ENCODE measurements at places on chromosomes 5 and 9. TPM values are rescaled to one million over a fixed set of nuclear protein-coding genes. Genes with fewer than 3 reads are reported as not detected.

The MED7 gene
- 13.2 TPM for total RNA-seq

The PTPN3 gene
- 3.6 TPM for total RNA-seq

The LCN15 gene
- total RNA-seq = not detected

DNA sequence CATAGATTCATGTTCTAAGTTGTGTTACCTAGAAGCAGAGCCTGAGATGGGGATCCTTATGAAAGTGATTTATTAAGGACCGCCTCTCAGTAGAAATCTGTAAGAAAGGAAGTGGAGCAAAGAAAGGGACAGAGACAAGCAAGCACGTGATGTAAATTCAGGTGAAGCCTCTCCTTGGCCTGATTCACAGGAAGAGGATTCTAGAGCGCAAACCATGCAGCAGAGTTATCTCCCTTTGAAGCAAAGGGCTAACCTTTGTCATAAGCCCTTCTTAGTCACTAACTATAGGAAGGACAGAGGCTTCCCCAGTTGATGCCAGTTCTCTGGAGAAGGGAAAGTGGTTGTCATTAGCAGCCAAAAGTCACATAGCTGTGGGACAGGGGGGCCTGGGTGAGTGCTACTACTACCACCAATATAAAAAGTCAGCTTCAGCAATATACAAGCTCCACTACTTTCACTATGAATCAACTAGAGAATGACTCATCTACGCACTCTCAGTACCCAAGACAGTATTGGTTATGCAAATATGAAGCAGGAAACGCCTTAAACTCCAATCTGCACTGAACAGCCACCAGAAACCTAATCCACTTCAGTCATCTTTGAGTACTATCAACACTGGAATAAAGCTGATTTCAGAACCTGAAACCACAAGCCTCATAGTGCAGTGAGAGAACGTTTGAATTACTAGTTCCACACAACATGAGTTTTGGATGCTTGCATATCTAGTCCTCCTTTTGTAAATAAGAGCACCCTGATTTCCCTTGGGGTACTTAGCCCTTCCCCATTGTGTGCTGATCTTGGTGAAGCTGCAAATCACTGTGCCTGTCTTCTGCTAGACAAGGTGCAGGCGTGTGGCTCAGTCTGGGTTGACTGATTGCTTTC, 162.7 kb downstream of the ZNF608 start:
- H3K27ac ChIP-seq = no peak overlapping the region
- no peaks in the 10 kb centered on the region for H3K36me3 ChIP-seq
- no peaks in the 10 kb centered on the region for H3K27me3 ChIP-seq
- peaks cover 11% of the 10 kb centered on the region for H3K4me1 ChIP-seq
- H3K4me3 ChIP-seq = no peak overlapping the region

DNA sequence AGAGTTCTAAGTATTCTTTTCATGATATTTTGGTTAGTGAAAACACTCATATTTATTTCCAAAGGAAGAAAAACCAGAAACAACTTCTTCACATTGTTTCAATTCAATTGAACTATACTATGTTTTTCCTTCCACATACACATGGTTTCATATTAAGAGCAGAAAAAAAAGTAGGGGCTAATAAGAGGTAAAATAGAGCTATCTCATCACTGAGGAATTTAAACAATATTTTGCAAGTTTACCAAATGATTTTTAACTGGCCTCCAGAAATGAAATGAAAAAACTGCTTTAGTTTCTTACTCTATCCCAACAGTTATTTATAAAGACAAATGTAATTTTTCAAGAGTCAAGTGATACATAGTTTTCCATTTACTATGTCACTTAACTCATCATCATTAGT, 233.5 kb downstream of the RFX3 start:
- no peak overlapping the region for H3K4me3 ChIP-seq
- DNase-seq = no peak
- peaks cover 13% of the 10 kb centered on the region for H3K36me3 ChIP-seq
- H3K4me1 ChIP-seq = no peaks in the 10 kb centered on the region
- no peaks in the 10 kb centered on the region for H3K27me3 ChIP-seq

GRCh38 chr5:65874241-65874640, 52.1 kb upstream of the ERBIN start:
- H3K27ac ChIP-seq = no peak overlapping the region
- DNase-seq = no peak
- H3K4me3 ChIP-seq = no peak overlapping the region
- H3K4me1 ChIP-seq = no peaks in the 10 kb centered on the region
- H3K27me3 ChIP-seq = no peaks in the 10 kb centered on the region

GRCh38 chr5:38595132-38595745, 38.8 kb upstream of the LIFR start:
- H3K4me3 ChIP-seq = no peak overlapping the region
- no peaks in the 10 kb centered on the region for H3K27me3 ChIP-seq
- no peaks in the 10 kb centered on the region for H3K36me3 ChIP-seq
- H3K4me1 ChIP-seq = no peaks in the 10 kb centered on the region
- DNase-seq = no peak

DNA sequence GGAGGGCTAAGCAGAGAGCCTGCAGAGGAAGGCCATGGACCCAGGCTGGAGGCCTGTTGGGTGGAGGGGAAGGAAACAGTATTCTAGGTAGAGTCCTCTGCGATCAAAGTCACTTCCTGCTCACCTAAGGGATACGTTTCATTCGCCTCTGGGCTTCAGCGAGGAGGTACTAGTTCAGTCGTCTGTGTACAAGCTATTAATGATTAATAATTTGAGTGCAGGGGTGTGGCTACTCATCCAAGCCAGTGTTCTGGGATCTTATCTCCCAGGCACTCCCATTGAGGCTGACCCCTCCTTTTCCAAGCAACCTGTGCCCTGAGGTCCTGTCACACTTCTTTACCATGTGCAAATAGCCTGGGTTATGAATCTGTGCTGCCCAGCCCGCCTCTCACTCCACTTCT, 25.2 kb downstream of the RALGPS1 start:
- H3K27ac ChIP-seq = no peak overlapping the region
- no peak for DNase-seq
- H3K27me3 ChIP-seq = peaks cover 42% of the 10 kb centered on the region
- H3K36me3 ChIP-seq = no peaks in the 10 kb centered on the region
- peaks cover 4% of the 10 kb centered on the region for H3K4me1 ChIP-seq
- H3K4me3 ChIP-seq = no peak overlapping the region

DNA sequence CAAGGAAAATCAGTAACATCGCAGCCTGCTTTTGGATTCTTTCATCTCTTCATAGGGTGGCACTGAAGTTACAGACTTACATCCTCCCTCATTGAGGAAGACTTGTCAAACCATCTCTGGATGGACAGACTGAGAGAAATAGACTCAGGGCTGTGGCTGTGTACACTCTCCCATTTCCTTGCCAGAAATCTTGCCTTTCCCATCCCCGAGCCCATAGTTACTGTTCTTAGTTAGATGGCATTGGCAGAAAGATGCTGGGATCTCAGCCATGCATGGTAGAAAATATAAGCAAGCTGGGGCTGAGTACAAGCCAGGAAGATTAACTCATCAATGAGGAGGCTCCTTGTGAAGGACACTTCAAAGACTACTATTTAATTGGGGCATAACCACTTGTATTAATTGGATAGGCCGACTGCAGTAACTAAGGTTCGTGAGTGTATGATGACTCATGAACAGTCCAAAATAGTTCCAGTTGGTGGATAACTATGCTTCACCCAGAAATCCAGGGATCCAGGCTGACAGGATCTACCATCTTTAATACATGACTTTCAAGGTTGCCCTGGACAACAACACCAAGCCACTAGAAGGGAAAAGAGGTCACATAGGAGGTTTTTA, 137.9 kb downstream of the TMEM38B start:
- no peaks in the 10 kb centered on the region for H3K4me1 ChIP-seq
- H3K4me3 ChIP-seq = no peak overlapping the region
- peaks cover 3% of the 10 kb centered on the region for H3K27me3 ChIP-seq
- no peak for DNase-seq
- no peak overlapping the region for H3K27ac ChIP-seq

DNA sequence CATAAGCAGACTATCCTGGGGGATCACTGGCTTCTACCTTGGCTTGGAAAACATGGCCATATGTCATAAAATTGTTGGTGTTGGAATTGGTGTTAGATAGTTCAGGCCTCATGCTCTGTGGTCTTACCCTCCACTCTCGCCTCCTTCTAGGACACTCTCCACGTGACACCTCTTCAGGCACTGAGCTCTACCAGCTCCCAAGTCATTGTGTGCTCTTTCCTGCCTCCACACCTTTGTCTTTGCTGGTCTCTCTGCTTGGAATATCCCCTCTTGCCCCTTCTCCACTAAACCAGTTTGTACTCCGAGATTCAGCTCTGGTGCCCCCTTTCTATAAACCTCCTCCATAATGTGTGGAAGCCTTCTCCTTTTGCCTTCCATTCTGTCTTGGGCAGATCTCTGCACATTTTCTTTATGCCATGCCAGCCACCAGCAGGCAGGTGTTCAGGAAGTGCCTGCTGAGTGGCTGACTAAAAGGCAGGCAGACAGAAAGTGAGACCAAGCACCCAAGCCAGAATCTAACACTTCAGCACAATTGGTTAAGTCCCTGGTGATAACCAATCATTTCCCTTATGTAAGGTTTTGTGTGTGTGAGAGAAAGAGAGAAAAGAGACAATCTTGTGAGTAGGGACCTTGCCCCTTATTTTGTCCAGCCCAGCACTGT, 37.7 kb downstream of the SAR1B start:
- H3K4me3 ChIP-seq = peak overlapping the region; percentile 26
- H3K27me3 ChIP-seq = no peaks in the 10 kb centered on the region
- H3K27ac ChIP-seq = peak overlapping the region; percentile 34

GRCh38 chr5:10743526-10743925, 17.5 kb downstream of the DAP start:
- peaks cover 54% of the 10 kb centered on the region for H3K36me3 ChIP-seq
- H3K4me3 ChIP-seq = no peak overlapping the region
